ENCODE measurements at places on chromosomes 5 and 9. TPM values are rescaled to one million over a fixed set of nuclear protein-coding genes. Genes with fewer than 3 reads are reported as not detected.

Gene TAF1L
- total RNA-seq: not detected

Gene PTGES
- total RNA-seq: 8.9 TPM

Gene PCDHGC3
- total RNA-seq: 51.5 TPM

DNA sequence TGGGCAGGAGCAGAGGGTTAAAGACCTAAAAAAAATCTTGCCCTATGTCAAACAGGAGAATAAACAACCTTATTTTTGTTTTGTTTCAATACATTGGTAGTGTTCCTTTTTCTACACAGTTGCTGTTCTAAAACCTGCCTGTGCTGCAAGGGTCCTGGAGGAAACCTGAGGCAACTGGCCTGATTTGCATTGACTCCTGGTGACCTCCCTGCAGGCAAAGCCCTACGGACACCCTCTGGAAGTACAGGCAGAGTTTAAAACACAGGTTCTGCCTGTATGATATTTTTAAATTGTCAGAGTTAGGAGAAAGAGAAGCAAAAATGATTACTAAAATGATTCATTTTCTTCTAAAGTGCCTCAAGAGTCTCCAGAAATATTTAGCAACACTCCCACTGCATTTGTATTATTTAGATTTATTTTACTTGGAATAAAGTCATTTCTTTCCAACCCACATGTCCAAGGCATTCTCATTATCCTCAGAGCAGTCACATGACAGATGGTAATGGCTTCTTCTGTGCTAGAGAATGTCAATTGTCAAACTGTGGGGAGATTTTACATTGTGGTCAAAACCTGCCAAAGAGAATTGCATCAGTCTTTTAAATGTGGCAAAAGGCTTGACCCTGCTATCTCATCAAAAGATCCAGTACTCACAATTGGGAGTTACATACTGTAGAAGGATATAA, 559.6 kb downstream of the CETN3 start:
- no peak for DNase-seq

DNA sequence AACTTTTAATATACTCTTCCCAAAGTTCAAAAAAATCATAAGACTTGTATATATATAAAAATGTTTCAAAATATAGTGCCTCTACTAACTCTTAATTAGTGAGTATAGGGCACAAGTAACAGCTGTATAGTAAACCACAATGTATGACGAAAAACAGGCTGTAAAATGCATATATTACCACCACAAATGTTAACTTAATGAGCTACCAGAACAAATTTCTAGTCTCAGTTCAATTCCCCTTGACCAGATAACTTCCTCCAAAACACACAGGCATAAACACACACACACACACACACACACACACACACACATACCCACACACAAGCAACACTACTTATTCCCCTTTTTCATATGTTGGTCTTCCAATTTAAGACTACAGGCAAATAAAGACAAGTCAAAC, 78.8 kb downstream of the FBXL17 start:
- DNase-seq: no peak

GRCh38 chr5:58407042-58407719, 52.7 kb downstream of the PLK2 start:
- DNase-seq: no peak

- DNase-seq: no peak
Observed at GRCh38 chr5:56345352-56345751, 112.2 kb upstream of the ANKRD55 start.

GRCh38 chr5:170581211-170581610, 77.4 kb downstream of the KCNIP1 start:
- no peak for DNase-seq

- peak; percentile 44 for DNase-seq
Observed at GRCh38 chr9:127570533-127571111, 41.5 kb upstream of the STXBP1 start.

DNA sequence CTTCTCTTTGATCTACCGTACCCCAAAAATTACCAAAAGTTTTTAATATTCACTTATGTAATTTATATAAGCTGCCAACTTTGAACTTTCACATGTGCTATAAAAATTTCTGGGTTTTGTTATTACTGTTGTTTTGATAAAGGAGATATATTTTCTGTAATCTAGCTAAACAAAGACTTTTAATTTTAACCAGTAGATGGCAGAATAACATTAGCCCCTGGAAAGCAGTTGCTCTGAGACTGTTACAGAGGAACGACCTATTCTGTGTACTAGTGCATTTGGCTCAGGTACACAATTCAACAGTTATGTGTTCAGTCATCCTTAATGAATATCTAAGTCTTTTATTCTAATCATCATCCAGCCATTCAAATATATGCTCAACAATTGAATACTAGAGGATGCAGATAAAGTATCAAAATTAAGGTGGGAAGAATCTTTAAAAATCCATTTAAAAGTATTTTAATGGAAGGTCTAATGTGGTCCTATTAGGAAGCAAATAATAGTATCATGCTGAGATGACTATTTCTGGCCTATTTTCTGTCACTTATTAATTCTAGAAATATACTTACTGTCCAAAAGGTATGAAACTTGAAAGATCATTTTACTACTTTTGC, 8.6 kb downstream of the KLHL9 start:
- DNase-seq: no peak

GRCh38 chr5:150142185-150142958, 13.3 kb downstream of the PDGFRB start:
- DNase-seq: no peak

- no peak for DNase-seq
Observed at GRCh38 chr9:69797675-69798074, 22.9 kb upstream of the CFAP95 start.

- no peak for DNase-seq
Observed at GRCh38 chr9:16675131-16675530, 195.3 kb downstream of the BNC2 start.

- no peak for DNase-seq
Observed at GRCh38 chr5:34673463-34674125, 17.5 kb downstream of the RAI14 start.

DNA sequence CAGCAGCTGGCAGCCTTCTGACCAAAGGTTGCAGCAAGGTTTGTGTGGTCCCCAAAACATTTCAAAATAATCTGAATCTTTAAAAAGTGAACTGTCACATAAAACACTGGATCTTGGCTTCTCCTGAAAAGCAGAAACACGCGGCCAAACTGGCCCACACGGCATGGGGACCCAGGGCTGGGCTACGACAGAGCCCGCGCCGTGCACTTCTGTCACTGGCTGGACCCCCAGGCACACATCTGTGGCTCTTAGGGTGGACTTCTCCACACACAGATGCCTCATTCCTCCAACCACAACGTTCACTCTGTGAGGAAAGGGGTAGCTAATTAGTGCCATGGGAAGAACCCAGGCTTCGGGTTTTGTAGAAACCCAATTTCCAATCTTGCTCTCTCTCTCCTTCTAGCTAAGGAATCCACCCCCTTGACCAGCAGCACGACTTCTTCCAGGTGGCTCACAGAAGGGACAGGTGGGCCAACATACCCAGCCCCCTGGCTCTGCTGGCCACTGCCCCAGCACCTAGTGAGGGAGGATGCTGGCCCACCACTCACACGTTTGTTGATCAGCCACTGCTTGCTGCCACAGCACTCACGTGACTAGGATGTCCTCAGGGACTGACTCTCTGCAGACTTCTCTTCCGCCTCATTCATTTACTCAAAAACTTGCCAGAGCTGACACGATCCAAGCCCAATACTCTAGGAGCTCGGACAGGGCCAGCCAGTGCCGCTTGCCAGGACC, 17.9 kb downstream of the LMAN2 start:
- DNase-seq: peak; percentile 31

Measured in kidney (tissue), 22 donors.